ENCODE measurements at places on chromosomes 6 and 20.

DNA sequence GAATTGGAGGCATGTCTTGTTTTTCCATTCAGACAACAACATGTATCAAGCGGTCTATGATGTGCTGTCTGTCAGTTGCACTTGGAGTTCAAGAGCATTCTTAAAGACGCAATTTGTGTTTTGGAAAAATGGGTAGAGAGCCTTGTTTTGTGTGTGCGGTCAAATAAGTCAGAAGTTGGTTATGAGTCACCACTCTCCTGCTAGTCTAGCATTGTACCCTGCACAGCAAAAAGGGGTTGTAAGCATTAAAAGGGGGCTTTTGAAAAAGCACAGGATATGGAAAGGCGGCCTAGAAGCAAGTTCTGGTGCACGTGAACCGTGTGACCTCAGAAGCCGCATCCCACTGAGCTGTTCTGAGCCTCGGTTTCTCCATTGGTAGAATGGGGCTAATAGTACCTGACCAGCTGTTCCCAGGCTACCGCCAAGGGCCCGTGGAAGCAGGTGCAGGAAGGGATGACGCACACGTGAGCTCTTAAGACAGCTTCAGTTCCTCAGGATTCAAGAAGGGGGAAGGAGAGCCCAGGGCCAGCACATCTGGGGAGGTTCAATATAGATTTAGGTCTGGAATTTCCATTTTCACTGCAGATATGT lies 61.6 kb upstream of the SNX9 start:
- DNase-seq, result no peak

- DNase-seq, result no peak
Measured at GRCh38 chr6:43753570-43754183, 16.3 kb upstream of the VEGFA start.

DNA sequence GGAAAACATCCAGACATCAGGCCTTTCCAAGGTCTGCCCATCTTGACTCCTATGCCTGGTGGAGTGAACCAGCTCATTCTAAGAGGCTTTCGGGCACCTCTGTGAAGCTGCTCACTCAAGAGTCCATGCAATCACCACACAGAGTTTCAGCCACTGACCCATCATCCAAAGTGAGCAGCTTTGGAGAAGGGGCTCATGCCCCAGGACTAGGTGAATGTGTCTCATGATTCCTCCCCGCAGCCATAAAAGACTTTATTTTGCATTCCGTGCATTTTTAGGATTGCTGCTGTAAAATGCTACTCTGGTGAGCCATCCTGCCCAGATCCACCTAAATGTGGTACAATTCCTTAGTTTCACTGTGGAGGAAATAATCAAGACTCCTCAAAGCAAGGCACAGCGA lies 44.5 kb upstream of the EZR start:
- DNase-seq, result no peak

DNA sequence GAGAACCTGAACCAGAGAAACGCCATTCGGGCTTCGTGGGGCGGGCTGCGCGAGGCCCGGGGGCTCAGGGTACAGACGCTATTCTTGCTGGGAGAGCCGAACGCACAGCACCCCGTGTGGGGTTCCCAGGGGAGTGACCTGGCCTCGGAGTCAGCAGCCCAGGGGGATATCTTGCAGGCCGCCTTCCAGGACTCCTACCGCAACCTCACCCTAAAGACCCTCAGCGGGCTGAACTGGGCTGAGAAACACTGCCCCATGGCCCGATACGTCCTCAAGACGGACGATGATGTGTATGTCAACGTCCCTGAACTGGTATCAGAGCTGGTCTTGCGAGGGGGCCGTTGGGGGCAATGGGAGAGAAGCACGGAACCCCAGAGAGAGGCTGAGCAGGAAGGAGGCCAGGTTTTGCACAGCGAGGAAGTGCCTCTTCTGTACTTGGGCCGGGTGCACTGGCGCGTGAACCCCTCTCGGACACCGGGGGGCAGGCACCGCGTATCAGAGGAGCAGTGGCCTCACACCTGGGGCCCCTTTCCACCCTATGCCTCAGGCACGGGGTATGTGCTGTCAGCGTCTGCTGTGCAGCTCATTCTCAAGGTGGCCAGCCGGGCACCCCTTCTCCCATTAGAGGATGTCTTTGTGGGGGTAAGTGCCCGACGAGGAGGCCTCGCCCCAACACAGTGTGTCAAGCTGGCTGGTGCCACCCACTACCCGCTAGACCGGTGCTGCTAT lies 904 bp downstream of the B3GALT4 start:
- no peak for DNase-seq

GRCh38 chr6:70325009-70325408 lies 22.1 kb upstream of the COL9A1 start:
- no peak for DNase-seq

- no peak for DNase-seq
Measured at GRCh38 chr6:166569206-166569605, 17.3 kb downstream of the RAMACL start.

DNA sequence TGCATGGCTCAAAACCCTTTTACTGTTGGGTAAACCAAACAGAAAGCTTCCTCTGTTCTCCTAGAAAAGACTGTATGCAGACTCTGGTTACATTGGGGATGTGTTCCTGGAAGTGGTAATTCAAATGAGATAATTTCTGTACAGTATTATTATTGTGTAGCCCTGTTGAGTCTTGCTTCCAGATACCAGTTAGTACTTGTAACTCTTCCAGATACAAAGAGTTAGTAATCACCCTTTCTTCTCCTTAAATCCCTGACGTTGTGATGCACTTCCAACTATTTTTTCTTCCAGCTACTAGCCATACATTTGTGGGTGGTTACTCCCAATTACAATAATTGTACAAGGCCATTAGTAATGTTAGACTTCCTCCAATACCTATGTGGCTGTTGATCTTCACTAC lies 42.3 kb upstream of the GRIK2 start:
- no peak for DNase-seq

DNA sequence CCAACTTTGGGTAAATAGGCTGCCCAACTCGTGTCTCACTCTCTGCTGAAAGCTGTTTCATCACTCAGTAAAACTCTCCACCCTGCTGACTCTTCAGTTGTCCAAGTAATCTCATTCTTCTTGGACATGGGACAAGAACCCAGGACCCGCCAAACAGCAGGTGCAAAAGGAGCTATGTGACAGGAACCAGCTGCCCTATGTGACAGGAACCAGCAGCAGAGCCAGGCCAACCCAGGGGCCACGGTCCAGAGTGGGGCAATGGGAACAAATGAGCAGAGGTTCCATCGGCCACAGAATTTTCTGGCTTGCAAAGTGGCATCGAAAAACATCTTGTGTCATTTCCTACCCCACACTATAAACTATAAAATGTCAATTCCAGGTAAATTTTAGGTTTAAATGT lies 56.5 kb downstream of the MOXD1 start:
- DNase-seq, result no peak

DNA sequence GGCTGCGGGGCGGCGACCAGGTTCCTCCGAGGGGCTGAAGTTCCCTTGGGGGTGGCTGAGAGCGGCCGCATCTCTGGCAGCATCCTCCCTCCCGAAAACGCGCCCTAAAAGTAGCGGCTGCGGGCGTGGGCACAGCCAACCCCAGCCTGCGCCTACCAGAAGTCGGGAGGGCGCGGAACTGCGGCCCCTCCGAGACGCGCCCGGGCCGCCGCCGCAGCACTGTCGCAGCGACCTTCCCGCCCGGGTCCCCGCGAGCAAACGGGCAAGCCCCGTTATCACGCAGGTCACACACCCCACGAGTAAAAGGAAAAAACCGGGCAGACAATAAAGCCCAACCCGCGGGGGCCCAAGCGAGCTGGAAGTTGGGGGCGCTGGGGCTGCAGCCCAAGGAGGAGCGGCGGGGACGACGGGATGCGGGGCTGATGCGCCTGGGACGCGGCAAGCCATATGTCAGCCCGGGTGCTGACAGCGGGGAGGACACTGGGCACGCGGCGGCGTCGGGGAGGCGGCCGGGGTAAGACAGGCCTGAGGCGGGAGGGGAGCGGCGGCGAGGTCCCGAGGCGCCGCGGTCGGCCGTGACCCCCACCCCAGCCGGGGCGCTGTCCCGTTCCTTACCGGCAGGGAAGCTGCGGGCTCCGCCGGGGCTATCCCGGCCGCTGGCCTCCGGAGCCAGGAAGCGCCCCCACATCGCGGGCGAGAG lies 659 bp downstream of the CEP85L start:
- no peak for DNase-seq

GRCh38 chr6:149109397-149110070 lies 208.0 kb upstream of the TAB2 start:
- no peak for DNase-seq

DNA sequence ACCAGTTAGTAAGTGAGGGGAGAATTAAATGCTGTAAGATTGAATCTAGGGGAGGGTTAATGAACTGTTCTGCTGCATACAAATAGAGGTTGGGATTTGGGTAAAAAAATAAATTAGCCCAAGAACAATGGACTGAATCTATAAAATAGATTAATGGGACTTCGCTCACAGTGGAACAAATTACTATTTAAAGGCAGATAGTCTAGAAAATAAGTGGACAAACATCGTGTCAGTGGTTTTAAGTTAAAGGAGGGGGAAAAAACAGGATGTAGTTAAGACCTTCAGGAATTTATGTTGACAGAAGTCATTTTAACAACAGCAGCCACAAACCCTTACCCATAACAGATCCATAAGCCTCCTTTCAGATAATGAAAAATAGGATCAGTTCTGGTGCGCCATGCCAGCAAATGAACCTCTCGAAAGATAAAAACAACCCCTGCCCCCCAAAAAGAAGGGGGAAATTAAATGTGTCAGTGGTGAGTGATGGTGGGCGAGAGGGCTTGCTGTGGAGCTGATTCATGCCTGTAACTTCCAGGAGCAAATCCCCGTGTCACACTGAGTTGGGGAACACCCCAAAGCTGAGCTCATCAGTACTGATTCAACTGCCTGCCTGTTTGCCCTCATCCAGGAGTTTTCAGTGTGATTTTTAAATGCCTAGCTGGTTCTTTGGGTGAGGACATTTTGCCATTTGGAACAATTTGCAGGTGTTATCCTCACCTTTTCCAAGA lies 86.8 kb downstream of the PPP1R14C start:
- DNase-seq, result no peak

- no peak for DNase-seq
Measured at GRCh38 chr6:5142915-5143314, 57.8 kb downstream of the PPP1R3G start.

- no peak for DNase-seq
Measured at GRCh38 chr20:53678990-53679596, 85.5 kb upstream of the ZNF217 start.

DNA sequence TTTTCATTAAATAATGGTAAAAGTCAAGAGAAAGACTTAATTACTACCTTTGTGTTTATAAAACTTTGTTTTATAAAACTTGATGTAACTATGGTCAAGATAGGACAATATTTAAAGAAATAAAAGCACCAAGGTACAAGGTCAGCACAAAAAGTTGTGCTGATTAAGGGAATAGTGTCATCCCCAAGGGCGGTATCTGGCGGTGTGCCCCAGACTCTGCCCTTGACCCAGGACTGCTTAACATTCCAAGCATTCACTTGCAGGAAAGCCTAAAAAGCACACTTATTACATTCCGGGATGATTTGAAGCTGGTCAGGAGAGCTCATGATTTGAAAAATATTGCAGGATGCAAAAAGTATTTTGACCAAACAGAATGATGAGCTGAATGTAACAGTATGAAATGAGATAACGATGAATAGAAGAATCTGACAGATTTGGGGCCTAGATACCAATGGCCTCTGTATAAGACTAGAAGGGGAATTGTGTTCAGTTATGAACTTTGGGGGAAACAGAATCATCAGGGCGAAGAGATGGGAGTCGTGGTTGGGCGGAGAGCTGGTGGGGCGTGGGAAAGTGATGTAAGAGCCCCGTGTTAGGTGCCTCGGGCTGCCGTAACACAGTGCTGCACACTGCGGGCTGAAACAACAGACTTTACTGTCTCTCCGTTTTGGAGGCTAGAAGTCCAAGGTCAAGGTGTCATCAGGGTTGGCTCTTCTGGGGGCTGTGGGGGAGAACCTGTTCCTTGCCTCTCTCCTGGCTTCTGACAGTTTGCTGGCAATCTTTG lies 77.2 kb downstream of the CDC5L start:
- no peak for DNase-seq
